ENCODE measurements at places on chromosomes 5 and 9.

DNA sequence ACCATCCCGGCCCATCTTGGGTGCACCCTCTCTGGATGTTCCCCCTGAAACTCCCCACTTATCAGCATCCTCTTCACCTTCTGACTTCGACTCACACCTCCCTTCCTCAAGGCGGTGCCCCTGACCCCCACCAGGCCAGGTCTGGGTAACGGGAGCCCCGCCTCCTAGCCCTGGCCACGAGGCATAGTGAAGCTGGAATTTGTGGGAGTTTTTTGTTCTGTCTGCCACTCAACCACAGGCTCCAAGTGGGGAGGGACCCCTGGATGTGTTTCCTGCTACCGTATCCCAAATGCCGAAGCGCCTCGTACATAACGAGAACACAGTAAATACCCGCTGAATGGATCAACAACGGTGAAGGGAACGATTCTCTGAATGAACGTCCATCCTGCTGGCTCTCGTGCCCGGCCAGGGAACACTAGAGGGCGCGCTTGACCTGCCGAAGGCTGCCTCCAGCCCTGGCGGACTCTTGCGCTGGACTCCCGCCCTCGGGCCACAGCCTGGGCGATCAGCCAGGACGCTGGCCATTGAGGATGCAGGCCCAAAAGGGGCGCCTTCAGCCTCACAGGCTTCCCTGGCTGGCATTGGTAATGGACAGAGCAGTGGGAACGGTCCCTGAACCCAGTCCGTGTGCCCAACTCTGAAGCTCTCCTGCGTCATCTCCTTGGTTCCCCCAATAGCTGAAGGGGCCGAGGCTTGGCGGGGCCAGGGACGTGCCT is 47.3 kb upstream of the PHYKPL start:
- peak; percentile 87 for DNase-seq

- no peak for DNase-seq
These were observed 31.4 kb upstream of the SPTLC1 start for GRCh38 chr9:92146610-92147009.

GRCh38 chr9:105206821-105207699 is 37.4 kb upstream of the SLC44A1 start:
- DNase-seq, result no peak

- no peak for DNase-seq
These were observed 189.0 kb downstream of the SNCAIP start for GRCh38 chr5:122501089-122501435.

GRCh38 chr5:86314951-86315350 is 302.8 kb upstream of the COX7C start:
- no peak for DNase-seq

DNA sequence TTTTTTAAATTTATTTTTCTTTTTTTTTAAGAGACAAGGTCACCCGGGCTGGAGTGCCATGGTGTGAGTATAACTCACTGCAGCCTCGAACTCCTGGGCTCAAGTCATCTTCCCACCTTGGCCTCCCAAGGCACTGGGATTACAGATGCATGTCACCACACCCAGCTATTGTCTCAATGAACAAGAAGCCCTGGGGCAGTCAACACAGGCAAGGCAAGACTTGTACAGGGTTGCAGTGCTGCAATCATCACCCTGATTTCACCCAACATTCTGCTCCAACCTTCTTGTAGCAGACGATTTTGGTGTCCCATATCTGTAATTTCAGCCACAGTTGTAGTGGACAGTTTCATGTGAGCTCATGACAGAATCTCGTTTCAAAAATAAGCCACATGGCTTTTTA is 205.8 kb upstream of the KIF2A start:
- no peak for DNase-seq

GRCh38 chr5:150394131-150394530 is 18.6 kb downstream of the CD74 start:
- DNase-seq, result peak; percentile 67

- DNase-seq, result no peak
These were observed 21.6 kb downstream of the SNX30 start for GRCh38 chr9:112772215-112772509.

GRCh38 chr5:166493612-166494011 is 1797.8 kb upstream of the WWC1 start:
- no peak for DNase-seq

DNA sequence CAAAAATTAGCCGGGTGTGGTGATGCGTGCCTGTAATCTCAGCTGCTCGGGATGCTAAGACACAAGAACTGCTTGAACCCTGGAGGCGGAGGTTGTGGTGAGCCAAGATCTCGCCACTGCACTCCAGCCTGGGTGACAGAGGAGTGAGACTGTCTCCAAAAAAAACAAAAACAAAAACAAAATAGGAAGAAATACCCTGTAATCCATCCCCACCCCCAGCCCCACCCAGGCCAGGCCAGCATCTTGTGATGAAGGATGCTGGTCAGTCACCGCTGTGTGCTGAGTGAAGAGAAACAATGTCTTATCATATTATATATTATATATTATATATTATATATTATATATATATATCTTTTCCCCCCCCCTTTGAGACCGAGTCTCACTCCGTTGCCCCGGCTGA is 15.4 kb upstream of the CCIN start:
- DNase-seq, result no peak

DNA sequence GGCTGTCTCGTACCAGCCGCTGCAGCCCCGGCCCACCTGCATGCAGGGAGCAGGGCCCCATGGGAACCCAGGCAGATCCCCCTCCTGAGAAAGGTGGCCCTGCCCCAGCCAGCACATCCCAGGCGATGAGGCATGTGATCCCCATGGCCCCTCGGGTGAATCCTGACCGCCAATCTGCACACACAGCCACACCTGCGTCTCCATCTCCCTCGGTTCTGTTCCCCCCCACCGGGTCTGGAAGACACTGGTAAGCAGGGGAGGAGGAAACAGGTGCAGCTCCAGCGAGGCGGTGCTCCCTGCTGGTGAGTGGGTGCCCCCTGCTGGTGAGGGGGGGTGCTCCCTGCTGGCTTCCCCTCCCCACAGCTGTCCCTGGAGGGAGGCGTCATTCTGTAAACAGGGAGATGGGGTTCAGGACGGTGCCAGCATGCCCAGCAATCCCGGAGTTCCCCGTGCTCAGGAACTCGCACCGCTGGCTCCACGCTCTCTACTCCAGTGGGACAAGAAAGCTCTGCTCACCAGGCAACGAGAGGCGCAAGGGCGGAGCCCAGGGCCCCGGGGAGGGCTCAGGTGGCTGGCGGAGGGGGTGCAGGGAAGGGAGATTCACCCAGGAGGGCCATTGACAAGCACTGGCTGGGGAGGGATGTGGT is 28.4 kb upstream of the SLC12A7 start:
- peak; percentile 87 for DNase-seq

DNA sequence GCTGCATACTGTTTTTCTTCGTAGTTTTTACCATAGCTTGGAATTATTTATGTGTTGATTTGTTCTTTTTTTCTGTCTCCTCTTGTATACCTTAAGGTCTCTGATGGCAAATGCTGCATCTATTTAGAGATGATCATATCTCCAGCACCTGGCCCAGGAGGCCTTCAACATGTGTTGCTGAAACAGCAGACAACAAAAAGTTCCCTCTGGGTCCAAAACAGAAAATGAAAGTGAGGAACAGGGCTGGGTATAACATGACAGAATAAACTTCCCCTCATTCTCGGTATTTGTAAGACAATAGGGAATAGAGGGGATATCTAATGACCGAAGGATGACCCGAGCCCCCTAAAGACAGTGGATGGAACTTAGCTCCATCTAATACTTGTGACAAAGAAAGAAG is 22.7 kb upstream of the PCSK1 start:
- DNase-seq, result no peak

DNA sequence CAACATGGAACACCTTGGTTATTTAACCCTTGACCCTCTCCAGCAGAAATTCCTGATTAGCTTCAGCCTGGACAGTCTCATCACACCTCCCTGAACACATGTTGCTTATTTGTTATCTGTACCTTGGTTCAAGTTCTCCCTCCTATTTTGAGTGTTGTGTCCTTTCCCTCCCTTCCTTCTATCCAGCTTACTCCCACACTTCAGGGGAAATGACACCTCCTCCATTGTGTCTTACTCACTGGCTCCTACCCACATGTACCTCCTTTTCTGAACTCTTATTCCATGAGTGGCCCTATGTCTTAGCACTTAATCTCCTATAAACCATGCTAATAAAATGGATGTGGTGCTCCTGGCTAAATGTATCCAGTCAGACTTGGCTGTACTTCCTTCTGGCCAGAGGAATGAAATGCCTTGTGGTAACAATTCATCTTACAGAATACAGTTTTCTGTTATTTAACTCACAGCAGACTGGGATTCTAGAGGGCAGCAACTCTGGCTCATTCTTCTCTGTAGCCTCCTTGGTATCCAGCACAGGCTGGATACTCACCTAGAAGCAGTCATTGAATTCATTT is 11.2 kb downstream of the LIX1 start:
- DNase-seq, result no peak

DNA sequence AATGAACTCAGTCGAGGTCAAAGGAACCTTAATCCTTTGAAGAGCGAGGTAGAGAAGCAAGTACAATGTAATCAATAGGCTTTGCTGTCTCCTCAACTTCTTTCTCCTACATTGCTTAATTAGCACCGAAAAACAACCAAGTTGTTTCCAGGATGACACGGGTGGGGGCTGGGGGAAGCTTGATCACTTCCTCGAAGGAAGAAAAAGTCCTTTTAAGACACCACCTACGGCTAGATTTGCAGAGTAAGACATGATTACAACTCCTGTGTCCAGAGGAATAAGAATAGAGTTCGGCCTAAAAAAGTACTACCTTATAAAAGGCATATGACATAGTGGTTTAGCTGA is 811 bp upstream of the ARRDC3 start:
- DNase-seq, result no peak

GRCh38 chr9:103014242-103014641 is 19.1 kb downstream of the CYLC2 start:
- DNase-seq, result no peak

DNA sequence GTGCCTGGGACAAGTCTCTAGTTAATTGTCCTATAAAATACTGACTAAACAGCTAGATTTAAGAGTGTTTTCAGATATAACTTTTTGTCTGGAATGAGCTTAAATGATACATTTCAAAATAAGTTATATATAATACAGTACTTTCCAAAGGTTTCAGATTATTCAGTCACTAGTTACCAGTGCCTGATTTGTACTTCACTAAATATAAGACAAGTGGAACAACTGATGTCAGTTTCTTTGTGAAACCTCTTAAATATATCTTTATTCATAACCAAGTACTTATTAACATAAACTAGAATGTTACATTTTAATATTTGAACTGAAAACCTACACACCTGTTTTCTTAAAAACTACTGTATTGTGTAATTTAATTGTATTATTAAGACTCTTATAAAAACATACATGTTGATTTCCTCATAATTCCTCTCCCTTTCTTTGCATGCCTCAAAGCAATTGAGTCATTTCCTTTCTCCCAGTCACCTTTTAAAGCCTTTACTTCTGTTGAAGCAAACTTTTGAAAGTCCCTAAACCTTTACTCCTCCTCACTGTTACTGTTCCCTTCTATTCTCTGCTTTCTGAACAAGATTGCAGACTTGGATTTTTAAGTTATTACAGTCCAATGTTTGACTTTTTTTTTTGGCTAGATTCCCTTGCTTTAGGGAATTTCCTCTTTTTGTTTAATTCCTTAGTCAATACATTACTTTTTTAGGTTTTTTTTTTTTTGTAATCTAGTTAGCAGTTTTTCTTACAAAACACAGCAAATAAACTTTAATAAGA is 8.7 kb upstream of the SEMA6A start:
- no peak for DNase-seq
